ENCODE measurements at places on chromosomes 16 and 17.

GRCh38 chr17:14197057-14197456 is 39.6 kb downstream of the CDRT15 start:
- DNase-seq: no peak

DNA sequence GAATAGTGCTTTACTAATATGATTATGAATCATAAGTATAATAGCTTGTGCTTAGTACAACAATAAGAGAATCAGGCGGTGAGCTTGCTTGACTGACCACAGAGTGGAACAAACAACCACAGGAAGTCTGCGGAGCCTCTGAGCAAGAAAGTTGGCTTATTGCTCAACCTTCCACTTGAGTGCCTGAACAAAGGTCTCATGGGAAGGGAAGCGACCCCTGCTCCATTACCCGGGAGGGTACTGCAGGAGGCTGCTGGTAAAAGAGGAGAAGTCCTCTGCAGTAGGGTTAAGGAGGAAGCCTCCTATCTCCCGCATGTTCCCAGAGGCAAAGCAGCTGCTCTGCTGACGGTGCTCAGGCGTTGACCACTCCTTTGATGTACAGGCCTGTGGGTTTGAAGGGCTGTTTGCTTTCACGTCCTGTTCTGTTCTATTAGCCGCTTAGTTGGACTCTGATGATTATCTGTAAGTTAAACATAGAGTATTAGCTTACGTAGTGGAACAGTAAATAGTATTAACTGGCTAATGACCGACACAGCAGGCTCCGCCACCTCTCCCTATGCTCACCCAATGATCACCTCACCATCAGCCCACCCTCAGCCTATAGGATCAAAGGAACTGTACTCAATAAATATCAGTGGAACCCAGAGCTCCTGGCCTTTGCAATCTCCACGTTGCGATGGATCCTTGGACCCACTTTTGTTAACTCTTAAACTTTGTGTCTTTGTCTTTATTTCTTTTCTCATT is 17.5 kb downstream of the ALOX15B start:
- DNase-seq: no peak

GRCh38 chr17:43665937-43666236 is 4.2 kb upstream of the MEOX1 start:
- no peak for DNase-seq

- DNase-seq: no peak
Measured at GRCh38 chr17:9768381-9768934, 22.9 kb downstream of the DHRS7C start.

DNA sequence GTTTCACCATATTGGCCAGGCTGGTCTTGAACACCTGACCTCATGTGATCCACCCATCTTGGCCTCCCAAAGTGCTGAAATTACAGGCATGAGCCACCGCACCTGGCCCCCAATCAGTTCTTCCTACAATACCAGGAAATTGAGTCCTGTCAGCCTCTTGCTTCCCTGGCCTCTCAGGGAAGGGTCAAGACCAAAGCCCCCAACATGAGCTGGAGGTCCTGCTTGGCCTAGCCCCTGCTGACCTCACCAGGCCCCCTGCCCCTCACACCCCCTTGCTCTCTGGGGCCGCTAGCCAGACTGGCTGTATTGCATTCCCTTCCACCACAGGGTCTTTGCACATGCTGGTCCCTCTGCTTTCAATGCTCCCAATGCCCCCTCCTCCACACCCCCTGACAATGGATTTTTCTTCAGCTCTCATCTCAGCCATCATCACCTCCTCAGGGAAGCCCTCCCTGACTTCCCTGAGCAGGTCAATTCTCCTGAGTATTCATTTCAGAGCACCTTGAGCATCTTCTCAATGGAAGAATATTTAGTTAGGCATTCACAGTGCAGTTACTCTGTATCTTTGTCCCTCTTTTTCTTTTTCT is 24.1 kb downstream of the IGFBP4 start:
- DNase-seq: no peak

- no peak for DNase-seq
Measured at GRCh38 chr17:43967251-43967875, 13.6 kb upstream of the PYY start.

DNA sequence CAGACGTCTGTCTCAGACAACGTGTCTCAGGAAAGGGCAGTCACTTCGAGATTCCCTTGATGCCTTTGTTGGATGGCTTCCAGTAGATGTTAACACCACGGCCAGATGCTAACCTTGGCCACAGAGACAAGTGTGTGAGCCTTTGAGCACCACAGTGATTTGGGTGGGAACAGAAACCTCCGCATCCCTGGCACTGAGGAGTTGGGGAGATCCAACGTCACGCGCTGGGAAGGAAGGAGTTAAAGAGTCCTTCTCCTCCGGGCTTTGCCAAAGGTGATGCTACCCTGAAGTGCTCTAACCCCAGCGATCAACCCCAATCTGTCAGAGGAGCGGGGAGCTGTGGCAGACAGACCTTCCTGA is 3.0 kb upstream of the ABR start:
- no peak for DNase-seq

- DNase-seq: peak; percentile 56
Measured at GRCh38 chr17:4142107-4142900, 526 bp downstream of the ZZEF1 start.

GRCh38 chr16:68920349-68920748 is 77.0 kb downstream of the TANGO6 start:
- DNase-seq: no peak

GRCh38 chr16:66443269-66443652 is 16.2 kb downstream of the BEAN1 start:
- no peak for DNase-seq
